ENCODE measurements at places on chromosomes 12 and 14.

GRCh38 chr12:57890191-57891115, 43.9 kb upstream of the CTDSP2 start:
- no peak for DNase-seq

- DNase-seq = no peak
These were observed 1.2 kb downstream of the MMP17 start for GRCh38 chr12:131829356-131829747.

GRCh38 chr14:95314609-95315008, 5.1 kb downstream of the CLMN start:
- no peak for DNase-seq

DNA sequence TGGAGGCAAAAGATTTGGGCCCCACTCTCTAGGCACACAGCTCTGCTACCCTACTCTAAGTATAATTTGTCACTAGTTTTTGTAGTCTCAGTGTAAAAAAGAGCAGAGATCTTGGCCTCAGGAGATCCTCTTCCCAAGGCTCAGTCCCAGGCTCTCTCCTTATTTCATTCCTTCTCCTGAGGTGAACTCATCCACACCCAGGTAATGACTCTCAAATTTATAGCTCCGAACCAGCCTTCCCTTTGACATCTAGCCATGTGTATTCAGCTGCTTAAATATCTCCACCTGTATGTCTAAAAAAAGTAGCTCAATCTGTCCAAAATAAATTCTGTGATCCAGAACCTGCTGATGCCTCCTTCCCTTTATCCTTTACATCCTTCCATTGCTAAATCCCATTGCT, 173.5 kb upstream of the HIF1A start:
- no peak for DNase-seq

DNA sequence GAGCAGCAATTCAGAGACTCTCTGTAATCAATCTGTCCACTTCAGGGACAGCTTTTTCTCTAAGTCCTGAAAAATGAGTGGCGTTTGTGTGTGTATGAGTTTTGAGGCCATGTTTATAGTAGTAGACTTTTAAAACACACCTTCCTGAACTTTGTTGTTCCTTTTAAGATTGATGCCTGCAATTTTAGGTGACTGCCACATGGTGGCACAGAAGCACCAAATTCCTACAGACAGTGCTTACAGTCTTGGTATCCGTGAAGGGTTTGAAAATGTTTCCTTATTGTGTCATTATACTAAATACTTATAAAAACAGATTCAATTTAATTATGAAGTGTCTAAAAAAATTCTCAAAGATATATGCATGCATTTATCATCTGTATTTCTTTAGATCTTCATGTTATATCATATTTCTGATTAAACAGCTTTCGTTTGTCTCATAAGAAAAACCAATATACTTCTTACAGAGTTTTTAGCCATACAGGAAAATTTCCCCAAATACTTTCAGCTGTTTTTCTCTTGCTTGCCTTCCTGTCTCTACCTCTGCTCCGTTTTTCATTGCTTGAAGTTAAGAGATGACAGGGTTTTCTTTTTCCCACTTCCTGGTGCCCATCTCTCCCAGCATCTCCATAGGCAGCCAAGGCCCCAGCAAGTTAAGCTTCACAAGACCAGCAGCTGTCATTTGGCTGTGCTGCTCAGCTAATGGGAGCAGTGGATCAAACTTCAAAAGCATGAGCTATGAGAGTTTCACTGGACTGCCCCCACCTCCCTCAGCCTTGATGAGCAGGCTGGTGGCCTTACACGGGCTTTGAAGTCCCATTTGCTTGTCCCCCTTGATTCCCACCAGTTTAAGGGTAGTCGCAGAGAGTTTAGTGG, 259.6 kb downstream of the AKAP6 start:
- no peak for DNase-seq
